ENCODE measurements at places on chromosomes 11 and 22. TPM values are rescaled to one million over a fixed set of nuclear protein-coding genes. Genes with fewer than 3 reads are reported as not detected.

DNA sequence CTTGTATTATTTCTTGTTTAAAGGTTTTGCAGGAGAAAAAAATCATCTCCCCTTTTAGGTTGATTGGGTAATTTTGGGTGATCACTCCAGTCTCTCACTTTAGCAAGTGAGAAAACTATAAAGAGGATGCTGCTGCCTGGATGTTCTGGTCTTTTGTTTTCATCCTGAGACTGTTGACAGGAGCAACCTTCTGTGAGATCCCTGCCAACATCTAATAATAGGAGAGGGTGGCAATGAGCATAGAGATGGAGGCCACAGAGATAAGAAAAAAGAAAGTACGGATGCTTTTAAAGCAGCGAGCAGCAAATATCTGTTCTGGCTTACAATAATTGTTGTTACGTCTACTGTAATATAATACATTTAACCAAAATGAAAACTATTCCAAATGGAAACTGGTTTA is 293.6 kb upstream of the MTNR1B start:
- H3K27ac ChIP-seq = no peak overlapping the region
- no peak for DNase-seq
- no peaks in the 10 kb centered on the region for H3K36me3 ChIP-seq
- no peaks in the 10 kb centered on the region for H3K27me3 ChIP-seq
- no peak overlapping the region for H3K4me3 ChIP-seq

DNA sequence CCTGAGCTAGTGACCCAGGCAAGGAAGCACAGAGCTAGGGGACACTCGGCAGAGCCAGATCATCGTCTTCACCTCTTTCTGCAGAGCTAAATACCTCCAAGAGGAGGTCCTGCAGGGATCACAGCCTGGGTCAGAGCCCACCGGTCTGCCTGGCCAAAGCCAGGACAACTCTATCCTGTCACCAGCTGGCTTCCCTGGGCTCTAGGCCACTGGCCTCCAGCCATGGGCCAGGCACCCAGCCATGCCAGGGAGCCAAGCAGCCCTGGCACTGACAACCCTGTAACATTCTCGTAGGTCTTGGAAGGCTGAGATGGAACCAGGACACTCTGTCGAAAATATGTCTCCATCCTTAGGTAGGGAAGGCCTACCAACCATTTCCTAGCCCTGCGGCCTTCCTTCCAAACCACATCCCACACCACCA is 270.1 kb downstream of the BUD13 start:
- H3K27ac ChIP-seq = no peak overlapping the region
- DNase-seq = no peak
- no peaks in the 10 kb centered on the region for H3K36me3 ChIP-seq
- H3K4me3 ChIP-seq = no peak overlapping the region
- H3K27me3 ChIP-seq = peaks cover 12% of the 10 kb centered on the region

ANO5 gene
- 0.42 TPM for polyA plus RNA-seq

- H3K27me3 ChIP-seq = no peaks in the 10 kb centered on the region
- H3K36me3 ChIP-seq = no peaks in the 10 kb centered on the region
- H3K4me1 ChIP-seq = no peaks in the 10 kb centered on the region
- DNase-seq = no peak
These were observed 1052.3 kb downstream of the NTM start for GRCh38 chr11:132422722-132423121.

DNA sequence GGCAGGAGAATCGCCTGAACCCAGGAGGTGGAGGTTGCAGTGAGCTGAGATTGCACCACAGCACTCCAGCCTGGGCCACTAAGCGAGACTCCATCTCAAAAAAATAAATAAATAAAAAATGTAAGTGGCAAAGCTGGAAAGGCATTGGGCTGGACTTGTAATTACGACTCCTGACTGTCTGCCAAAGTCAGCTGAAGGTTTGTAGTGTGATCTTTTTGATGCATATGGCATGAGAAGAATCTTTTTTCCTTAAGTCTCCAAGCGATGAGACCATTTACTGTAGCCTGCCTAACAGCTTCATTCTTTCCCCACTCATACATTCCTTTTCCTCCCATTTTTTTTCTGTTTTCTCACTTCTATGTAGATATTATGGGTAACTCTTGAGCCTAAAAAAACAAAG is 24.8 kb downstream of the CTNND1 start:
- H3K4me3 ChIP-seq = no peak overlapping the region
- peaks cover 11% of the 10 kb centered on the region for H3K36me3 ChIP-seq
- H3K27me3 ChIP-seq = no peaks in the 10 kb centered on the region
- H3K4me1 ChIP-seq = peaks cover 6% of the 10 kb centered on the region
- DNase-seq = no peak

PTPRCAP gene
- 0.85 TPM for polyA plus RNA-seq

ELP4 gene
- polyA plus RNA-seq = 26.8 TPM

DNA sequence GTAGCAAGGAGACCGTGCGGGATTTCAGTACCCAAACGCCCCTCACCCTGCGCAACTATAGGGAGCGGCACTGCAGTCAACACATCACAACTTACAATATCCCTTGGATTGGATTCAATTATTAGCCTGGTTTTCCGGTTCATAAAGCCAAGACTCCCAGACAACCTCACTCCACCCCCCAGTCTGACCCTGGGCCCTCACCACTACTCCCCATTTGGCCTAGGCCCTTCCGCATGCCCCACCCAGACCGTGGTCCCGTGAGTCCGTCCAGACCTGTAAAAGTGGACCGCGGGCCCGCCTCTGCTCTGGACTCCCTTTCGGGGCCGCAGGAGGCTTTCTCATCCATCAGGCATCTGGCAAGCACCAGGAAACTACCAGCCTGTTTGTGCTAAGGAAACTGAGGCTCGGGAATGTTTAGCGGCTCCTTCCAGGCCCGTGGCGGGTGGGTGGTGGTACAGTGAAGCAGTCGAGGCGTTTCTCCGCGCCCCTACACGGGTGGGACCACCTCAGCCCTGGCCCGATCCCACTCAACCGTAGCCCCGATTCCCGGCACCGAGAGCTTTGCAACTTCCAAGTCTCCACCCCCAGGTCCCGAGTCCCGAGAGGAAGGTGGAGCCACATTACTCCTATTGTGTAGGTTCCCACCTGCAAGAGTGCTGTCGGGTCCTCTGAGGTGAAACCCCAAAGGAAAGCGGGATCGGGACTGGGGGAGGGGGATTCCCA is 679 bp upstream of the DPP3 start:
- H3K27me3 ChIP-seq = no peaks in the 10 kb centered on the region
- H3K4me1 ChIP-seq = peaks cover 3% of the 10 kb centered on the region
- DNase-seq = peak; percentile 46
- H3K4me3 ChIP-seq = peak overlapping the region; percentile 65
- H3K36me3 ChIP-seq = peaks cover 20% of the 10 kb centered on the region

DNA sequence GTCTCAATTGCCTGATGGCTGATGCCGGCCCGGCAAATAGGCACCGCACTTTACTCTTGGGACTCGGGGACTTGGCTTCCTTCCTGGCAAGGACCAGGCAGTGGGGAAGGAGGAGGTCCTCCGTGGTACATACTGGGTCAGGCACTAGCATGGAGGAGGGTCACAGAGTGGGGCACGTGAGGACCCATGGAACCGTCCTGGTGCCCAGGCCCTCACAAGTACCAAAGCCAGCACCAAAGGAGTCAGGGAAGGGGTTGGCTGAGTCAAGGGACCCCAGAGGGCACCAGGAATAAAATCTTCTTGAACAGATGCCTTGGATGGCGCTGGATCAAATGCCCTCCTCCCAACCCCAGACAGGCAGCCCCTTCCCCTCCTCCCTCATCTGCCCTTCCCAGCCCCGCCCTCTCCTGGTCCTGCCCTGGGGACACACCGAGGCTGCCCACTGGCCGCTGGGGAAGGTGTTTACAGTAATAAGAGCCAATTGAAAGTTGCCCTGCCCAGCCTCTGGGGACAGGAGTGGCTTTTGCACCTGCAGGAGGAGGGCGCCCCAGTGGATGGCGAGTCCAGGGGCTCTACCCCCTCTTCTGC is 5.6 kb upstream of the CARNS1 start:
- H3K4me1 ChIP-seq = peaks cover 21% of the 10 kb centered on the region
- no peaks in the 10 kb centered on the region for H3K27me3 ChIP-seq
- peak; percentile 31 for DNase-seq
- H3K27ac ChIP-seq = no peak overlapping the region
- H3K36me3 ChIP-seq = no peaks in the 10 kb centered on the region
- no peak overlapping the region for H3K4me3 ChIP-seq

- H3K4me1 ChIP-seq = no peaks in the 10 kb centered on the region
- no peak for DNase-seq
- peaks cover 27% of the 10 kb centered on the region for H3K27me3 ChIP-seq
These were observed 65.9 kb downstream of the PRR5L start for GRCh38 chr11:36361901-36362391.

DNA sequence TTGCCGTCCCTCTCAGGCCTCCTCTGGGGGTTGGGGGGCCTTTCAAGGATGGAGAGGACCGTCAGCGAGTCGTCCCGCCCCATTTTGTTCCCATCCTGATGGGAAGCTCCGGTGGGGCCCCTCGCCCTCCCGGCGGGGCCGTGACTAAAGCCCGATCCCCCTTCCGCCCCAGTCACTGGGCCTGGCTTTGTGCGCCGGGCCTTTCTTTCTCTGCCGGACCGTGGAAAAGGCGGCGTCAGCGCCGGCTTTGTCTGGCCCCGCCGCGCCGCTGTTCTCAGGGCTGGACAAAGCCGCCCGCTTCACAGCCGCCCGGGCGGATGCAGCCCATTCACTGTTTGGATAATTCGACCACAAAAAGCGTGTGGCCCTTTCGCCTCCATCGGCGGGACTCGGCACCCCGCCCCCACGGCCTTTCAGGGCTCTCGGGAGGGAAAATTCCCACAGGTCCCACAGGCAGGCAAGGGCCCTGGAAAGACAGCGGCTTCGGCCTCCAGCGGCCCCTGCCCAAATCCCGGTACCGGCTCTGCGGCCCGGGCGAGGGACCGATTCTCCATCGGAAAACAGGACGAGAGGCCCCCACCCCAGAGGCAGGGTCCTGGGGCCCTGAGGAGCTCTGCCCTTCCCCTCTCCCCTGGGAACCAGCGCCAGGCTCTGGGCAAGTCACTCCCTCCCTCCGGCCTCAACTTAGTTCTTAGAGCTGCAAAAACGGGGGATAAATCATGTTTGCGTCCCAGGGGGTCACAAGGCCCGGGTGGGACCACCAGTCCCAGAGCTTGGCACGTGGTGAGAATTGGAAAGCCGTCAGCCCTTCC is 87.2 kb downstream of the WNT7B start:
- no peak overlapping the region for H3K27ac ChIP-seq
- no peaks in the 10 kb centered on the region for H3K36me3 ChIP-seq
- peaks cover 15% of the 10 kb centered on the region for H3K4me1 ChIP-seq
- peaks cover 5% of the 10 kb centered on the region for H3K27me3 ChIP-seq
- DNase-seq = no peak

- H3K4me1 ChIP-seq = no peaks in the 10 kb centered on the region
- no peak for DNase-seq
- H3K36me3 ChIP-seq = no peaks in the 10 kb centered on the region
- H3K27me3 ChIP-seq = no peaks in the 10 kb centered on the region
- H3K4me3 ChIP-seq = no peak overlapping the region
- H3K27ac ChIP-seq = no peak overlapping the region
These were observed 17.1 kb downstream of the CFAP300 start for GRCh38 chr11:102064316-102064715.

GRCh38 chr11:83862691-83863090 is 576.5 kb upstream of the CCDC90B start:
- no peak overlapping the region for H3K27ac ChIP-seq
- no peaks in the 10 kb centered on the region for H3K27me3 ChIP-seq
- H3K36me3 ChIP-seq = no peaks in the 10 kb centered on the region
- no peak overlapping the region for H3K4me3 ChIP-seq
- DNase-seq = no peak

DNA sequence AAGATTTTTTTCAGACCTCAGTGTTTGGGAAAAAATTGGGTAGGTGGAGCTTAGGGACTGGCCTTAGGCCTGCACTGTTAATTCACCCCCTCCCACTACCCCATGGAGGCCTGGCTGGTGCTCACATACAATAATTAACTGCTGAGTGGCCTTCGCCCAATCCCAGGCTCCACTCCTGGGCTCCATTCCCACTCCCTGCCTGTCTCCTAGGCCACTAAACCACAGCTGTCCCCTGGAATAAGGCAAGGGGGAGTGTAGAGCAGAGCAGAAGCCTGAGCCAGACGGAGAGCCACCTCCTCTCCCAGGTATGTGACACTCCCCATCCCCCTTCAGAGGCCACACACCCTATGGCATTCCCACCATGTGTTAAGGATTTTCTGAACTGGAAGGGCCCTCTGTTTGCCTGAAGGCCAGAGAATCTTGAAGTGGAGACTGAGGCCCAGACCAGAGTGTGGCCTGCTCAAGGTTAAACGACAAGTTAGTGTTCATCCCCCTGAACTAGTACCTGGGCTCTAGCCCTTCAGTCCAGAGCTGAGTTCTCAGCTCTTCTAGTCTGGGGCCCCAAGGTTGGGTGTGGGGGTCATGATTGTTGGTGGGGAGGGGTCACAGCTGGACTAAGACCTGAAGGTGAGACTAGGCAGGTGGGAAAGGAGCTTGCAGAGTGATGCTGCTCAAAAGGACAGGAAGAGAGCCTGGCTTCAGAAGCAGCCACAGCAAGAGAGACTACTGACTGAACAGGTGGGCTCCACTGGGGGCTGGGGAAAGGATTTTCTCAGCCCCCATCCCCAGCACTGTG is 2.3 kb upstream of the FOLR1 start:
- no peaks in the 10 kb centered on the region for H3K36me3 ChIP-seq
- H3K4me3 ChIP-seq = no peak overlapping the region
- no peaks in the 10 kb centered on the region for H3K27me3 ChIP-seq
- DNase-seq = no peak

DNA sequence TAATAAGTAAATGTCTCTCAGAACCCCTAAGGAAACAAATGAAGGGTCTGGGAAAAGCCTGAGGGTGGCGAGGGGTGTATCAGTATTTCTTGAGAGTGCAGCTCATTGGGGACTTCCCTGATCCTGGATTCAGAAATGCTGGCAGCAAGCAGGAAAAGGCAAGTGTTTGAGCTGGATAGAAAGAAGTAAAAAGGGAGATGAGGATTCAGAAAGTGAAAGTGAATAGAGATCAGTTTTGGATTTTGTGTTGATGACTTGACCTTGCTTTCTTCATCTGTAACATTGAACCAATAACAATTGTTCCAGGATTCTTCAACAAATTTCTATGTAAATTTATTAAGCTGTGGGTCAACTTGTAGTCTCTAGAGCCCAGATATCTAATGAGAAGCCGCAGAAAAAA is 66.9 kb upstream of the CTSC start:
- no peaks in the 10 kb centered on the region for H3K27me3 ChIP-seq
- no peaks in the 10 kb centered on the region for H3K36me3 ChIP-seq
- H3K27ac ChIP-seq = no peak overlapping the region
- DNase-seq = no peak
- H3K4me1 ChIP-seq = no peaks in the 10 kb centered on the region

- H3K36me3 ChIP-seq = no peaks in the 10 kb centered on the region
- no peak for DNase-seq
- H3K27me3 ChIP-seq = peaks cover 7% of the 10 kb centered on the region
- H3K27ac ChIP-seq = no peak overlapping the region
- H3K4me3 ChIP-seq = no peak overlapping the region
- no peaks in the 10 kb centered on the region for H3K4me1 ChIP-seq
These were observed 1116.0 kb downstream of the BRD1 start for GRCh38 chr22:48711669-48712068.
